ENCODE measurements at places on chromosomes 16 and 17.
A peak's percentile ranks its signal among the peaks of the same experiment; 100 is the strongest.

DNA sequence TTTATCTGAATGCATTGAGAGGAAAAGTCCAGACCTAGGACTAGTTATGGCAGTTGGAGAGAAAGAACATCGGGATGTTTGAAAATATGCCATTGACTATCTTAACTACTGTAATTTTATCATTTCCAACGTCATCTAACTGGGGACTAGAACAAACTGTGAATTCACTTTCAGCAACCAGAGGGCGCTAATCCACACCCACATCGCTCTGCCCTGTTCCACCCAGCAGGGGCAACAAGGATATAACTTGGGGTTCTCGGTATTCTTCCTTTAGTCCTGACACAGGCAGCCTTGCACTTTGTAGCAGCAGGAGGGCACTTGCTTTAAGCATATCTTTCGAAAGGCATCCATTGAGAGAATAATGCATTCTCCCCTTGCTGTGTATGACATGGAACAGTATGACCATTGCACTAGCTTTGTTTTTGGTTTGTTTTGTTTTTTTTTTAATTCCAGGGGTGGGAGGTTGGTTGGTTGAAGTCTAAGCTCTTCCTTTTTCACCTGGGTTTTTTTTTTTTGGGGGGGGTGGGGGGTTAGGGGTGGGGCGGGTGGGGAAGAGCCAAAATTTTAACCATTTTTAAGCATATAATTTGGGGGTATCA is 31.5 kb downstream of the SIAH1 start:
- peak; percentile 90 for DNase-seq

GRCh38 chr16:87701505-87701921 is 64.3 kb downstream of the KLHDC4 start:
- no peak for DNase-seq

- no peak for DNase-seq
These were observed 11.3 kb upstream of the PHOSPHO1 start for GRCh38 chr17:49241692-49242397.

DNA sequence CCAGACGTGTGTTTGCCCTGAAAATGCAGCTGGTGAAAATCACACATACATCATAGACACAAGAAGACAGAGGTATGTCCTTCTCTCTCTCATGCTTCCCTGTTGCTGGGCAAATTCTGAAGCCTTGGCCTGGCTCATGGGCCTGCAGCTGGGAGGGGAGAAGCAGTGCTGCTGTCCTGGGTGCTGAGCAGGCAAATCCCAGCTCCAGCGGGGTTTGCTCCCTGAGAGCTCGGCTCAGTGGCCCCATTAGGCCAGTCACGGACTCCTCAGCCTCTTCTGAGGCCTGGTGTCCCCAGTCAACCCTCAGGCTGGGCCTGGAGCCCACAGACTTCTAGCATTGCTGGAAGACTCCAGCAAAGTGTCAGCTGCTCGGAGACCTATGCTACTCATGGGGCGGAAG is 11.7 kb downstream of the RHBDL3 start:
- peak; percentile 76 for DNase-seq

GRCh38 chr17:66549731-66550207 is 247.4 kb downstream of the PRKCA start:
- DNase-seq: peak; percentile 92

DNA sequence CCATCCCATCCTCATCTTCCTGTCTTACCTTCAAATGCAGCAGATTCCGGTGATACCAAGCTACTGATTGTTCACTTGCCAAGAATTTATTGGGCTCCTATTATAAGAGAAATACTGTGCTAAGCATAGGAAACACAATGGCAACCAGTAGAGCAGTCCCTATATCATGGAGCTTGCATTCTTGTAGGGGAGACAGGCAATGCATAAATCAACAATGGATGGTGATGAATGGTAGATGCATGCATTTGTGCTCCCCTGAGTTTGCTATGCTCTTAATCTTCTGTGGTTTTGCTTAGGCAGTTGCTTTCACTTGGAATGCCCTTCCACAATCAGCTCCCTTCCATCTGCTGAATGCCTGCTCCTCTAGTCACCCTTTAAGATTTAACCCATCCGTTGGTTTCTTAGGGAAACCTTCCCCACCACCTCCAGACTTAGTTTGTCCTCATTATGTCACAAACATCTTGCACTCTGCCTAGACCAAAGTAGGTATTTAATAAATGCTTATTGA is 200.2 kb upstream of the TOX3 start:
- no peak for DNase-seq

- no peak for DNase-seq
These were observed 13.6 kb upstream of the STH start for GRCh38 chr17:45985447-45985846.

- DNase-seq: no peak
These were observed 13.0 kb downstream of the SHPK start for GRCh38 chr17:3622977-3623594.

- DNase-seq: no peak
These were observed 8.2 kb upstream of the PHF12 start for GRCh38 chr17:28959471-28959871.
